ENCODE measurements at places on chromosomes 3 and 15.

- peak; percentile 47 for DNase-seq
Observed at GRCh38 chr15:23869396-23869795, 182.3 kb upstream of the NDN start.

DNA sequence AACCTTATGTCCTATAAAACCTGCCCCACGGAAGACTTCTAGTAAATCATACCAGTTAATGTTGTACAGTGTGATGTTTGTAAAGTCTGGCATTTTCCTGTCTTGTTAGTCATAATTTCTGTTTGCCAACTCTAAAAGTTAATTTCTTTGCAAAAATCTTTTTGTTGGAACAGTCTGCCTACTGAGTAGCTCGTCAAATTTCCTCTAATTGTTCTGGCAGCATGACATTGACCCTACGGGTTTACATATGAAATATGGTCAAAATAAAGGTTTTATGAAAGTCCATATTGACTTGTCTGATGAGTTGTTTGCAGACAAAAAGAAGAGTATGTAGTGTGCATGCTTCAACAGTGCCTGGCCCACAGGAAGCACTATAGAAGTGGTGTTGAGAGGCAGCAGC is 79.8 kb upstream of the SOX2 start:
- DNase-seq: no peak

DNA sequence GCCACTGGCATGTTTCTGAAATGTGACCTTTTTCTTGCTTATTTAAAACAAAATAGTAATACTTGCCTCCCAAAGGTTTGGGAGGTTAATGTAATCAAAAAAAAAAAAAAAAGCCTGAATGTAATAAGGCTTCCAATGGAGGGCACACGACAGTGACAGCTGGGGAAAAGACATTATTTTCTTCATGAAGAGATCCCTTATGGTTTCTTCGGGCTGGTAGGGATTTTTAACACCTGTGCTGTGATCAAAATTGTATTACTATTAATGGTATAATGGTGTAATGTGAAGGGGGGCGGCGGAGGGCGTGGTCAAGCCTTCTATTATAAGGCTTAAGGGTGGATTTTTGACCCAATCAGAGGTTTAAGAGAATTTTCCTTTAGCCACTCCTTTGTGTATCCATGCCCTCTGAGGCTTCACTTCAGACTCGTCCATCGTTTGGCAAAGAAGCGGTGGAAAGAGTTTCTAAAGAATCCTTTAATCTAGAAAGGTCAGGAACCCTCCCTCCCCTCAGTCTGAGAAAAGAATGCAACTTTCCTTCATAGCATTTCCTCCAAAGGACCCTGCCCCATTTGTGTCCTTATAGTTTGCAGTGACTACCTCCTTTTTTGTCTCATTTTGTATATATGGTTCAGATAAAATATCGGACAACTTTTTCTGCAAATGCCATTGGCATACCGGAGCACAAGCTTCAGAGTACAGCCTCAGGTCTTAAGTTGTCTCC is 89.5 kb upstream of the CHD2 start:
- DNase-seq: peak; percentile 25

- no peak for DNase-seq
Observed at GRCh38 chr3:20074226-20075063, 34.2 kb downstream of the KAT2B start.

DNA sequence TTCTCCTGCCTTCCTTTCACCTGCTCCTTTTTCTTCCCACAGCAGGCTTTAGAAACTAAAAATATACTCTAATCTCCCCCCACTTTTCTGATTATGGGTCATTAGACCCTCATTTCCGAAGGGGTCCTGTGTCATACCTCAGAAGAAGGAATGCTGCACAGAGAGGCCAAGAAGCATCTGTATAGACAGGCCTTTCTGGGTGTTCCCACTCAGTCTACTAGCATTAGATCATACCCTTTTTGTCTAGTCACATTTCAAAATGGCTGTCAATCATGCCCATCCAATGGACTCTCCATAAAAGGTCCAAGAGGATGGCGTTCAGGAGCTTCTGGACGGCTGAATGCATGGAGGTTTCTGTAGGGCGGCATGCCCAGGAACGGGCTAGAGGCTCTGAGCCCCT is 192.2 kb downstream of the SUCLG2 start:
- no peak for DNase-seq

GRCh38 chr15:92906563-92907081 is 6.5 kb downstream of the CHD2 start:
- DNase-seq: no peak

- no peak for DNase-seq
Observed at GRCh38 chr15:65406424-65407000, 16.2 kb downstream of the IGDCC4 start.

GRCh38 chr15:66658855-66659254 is 43.2 kb upstream of the SMAD6 start:
- DNase-seq: no peak

- DNase-seq: peak; percentile 82
Observed at GRCh38 chr15:47674586-47675232, 42.6 kb upstream of the SEMA6D start.

- no peak for DNase-seq
Observed at GRCh38 chr15:68642491-68642845, 63.7 kb downstream of the CORO2B start.

DNA sequence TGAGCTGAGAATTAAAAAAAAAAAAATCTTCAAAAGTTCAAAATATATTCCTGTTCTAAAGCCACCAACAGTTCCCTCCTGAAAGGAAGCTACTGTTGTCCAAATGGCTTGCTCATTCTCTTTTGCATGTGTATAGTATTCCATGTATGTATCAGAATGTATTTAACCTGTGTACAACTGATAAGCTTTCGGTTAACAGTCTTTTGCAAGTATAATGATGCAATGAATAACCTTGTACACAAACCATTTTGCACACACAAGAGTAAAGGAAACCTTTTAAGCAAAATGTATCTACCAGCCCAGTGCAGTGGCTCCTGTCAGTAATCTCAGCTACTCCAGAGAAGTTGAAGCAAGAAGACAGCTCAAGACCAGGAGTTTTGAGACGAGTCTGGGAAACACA is 32.6 kb downstream of the TOPBP1 start:
- DNase-seq: no peak

- DNase-seq: no peak
Observed at GRCh38 chr15:88896333-88897033, 1.1 kb upstream of the HAPLN3 start.

DNA sequence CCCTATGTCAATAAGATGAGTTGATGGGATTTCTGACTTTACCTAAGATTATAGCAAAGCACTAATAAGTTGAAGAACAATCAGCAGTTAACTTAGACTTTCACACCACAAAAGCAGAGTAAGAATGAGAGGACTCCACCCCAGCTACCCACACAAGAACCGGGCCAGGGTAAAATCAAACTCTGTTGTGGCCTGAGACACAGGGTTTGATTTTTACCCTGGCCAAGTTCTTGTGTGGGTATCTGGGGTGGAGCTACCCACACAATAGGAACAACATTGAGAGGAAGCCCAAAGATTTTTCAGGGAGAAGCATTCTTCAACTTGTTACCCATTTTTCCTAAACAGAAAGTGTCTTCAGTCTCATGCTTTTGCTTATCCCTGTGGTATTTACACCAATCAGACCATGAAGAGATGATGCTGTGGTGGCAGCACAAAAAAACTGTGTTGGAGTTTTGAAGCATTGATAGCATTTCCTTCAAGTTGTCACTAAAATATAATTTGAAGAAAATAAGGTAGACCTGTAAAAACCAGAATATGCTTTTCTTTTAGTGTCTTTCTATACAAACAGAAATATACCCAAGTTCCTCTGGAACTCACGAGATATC is 25.6 kb downstream of the CPOX start:
- DNase-seq: no peak

- DNase-seq: no peak
Observed at GRCh38 chr3:127233371-127233770, 40.4 kb downstream of the PRR23E start.

- peak; percentile 48 for DNase-seq
Observed at GRCh38 chr15:36911322-36911944, 188.9 kb downstream of the MEIS2 start.

DNA sequence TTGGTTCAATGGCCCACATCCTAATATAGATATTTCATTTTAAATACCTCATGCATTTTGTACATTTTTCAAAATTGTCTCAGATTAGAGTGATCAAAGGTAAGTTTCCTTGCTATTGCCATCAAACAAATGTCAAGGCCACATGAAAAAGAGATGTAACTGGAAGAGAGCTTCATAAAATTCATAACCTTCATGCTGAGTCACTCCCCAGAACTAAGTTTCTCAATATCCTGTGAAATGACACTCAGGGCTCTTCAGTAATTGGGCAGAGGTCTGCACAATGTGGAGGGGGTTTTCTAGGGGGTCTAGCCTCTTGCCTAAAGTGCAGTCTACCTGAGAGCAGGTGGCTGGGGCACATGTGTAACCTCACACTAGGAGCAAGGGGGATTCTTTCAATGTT is 152.2 kb upstream of the SLC2A2 start:
- DNase-seq: no peak

DNA sequence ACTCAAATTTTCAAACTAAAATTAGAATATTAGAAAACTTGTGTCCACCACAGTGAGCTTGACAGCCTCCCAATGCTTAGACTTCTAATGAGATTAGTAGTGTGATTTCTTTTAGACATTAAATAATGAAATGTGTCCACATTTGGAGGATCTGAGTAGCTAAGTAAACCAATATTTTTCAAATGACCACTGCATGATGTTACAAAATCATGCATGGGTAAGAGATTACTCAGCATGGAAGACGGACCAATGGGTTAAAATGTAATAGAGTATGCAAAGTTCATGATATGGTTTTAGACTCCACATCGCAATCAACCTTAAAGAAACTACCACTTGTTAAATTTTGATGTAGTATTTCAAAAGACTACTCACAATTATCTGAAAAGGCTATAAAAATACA is 130.6 kb downstream of the IMPG2 start:
- no peak for DNase-seq

DNA sequence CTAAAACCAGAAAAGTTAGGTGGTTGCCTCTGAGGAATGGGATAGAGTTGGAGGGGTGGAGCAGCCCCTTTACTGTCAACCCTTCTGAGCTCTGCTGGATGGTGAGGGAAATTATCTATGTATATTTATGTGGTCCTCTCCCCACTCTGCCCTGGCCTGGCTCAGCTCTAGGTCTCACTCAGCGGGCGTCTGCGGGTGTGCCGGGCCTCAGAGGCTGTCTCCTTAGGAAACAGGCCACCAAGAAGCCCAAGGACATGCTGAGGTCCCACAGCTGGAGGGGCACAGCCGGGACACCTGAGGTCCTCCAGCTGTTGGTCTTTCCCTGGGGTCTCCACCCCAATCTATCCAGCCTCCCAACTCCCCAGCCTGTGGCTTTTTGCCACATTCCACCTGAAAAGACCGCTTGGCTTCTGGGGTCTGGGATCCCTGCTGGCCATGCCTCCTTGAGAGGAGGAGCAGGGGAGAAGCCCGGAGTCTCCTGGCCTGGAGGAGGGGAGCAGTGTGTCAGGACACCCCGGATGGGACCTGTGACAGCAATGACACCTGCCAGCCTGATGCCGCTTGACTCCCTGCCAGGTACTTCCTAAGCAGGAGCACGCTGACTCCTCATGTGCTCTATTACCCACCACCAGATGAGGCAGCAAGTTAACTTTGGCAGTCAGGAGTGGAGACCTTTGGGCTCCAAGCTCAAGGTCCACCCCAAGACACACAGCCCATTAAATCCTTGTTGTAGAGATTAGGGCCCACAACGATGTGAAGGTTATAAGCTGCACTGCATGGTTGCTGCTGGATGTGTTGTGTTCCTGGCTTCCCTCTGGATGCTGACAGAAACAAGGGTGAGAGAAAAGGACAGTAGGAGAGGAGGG is at the start of gene SLC28A1:
Gene SLC28A1, plus strand, starts transcription at position 747 of the 866 bp plus-strand sequence. CDS start 3,099 bp downstream, outside the sequence.
- no peak for DNase-seq

DNA sequence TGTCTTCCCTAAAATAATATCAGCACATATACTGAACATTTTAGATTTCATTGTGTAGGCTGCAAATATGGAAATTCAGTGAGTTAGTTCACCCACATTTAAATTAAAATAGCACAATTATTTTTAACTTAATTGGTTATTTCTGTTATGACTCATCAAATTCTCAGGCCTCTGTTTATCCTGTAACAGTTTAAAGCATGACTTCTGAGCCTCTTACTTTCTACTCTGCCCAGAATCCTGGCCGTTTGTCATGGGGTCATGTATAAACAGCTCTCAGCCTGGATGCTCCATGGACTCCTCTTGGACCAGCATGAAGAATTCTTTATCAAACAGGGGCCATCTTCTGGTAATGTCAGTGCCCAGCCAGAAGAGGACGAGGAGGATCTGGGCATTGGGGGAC is 12.2 kb downstream of the TUBGCP4 start:
- no peak for DNase-seq

DNA sequence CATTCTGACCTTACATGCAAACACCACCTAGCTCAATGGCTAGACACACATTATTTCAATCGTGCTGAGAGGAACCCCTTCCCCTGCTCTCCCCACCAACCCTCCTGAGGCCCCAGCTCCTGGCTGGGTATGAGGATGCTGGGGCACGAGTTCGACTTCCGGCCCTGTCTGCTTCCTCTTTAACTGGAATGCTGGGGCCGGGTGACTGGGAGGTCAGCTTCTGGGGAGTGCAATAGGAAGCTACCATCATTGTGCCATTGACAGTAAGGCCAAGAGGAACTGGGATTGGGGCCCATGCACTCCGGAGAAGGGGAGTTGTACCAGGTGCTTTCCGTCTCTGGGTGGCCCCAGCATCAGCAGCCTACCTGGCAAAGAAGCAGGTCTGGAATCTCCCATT is 15.6 kb upstream of the TLE3 start:
- DNase-seq: no peak

DNA sequence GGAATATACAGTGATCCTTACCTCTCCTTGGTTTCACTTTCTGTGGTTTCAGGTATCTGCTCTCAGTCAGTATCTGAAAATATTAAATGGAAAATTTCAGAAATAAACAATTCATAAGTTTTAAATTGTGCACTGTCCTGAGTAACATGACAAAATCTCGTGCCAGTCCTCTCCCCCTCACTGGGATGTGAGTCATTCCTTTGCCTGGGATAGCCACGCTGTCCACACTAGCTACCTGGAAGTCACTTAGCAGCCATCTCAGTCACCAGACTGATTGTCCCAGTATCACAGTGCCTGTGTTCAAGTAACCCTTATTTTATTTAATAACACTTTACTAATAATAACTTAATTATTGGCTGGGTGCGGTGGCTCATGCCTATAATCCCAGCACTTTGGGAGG is 15.3 kb upstream of the KLHL25 start:
- DNase-seq: no peak

DNA sequence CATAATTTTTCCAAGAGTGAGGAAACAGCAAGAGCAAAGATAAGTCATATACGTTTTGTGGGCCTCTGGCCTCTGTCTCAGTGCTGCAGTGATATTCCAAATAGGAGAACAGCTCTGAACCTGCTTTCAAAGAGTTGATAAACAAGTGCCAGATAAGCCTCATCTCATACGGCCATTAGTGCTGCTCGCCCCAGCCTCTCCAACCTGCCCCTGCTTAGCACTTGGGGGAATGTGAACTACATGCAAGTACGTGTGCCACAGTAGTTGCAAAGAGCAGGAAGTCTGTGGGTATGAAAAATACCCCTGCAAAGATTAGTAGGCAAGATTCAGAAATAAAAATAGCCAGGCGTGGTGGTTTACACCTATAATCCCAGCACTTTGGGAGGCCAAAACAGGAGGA is 14.0 kb downstream of the DAPK2 start:
- DNase-seq: no peak
